ENCODE measurements at places on chromosomes 1 and 21.

DNA sequence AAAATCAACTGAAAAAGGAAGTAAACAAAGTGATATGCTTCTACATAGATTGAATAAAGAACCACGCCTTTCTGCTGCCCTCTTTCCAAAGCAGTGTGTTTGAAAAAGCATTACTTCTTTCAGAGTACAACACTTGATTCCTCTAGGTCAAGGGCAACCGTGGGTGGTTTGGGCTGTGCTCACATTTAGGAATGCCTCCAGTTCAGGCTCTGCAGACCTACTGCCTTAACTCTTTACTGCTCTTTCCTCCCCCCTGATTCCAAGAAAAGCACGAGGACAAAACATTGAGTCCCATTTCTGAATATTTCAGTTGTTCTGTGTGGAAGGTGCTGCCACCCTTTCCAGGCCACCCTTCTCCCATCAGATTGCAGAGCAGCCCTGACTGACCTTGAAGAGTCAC lies 45.2 kb downstream of the ADAMTS1 start:
- no peak for DNase-seq

DNA sequence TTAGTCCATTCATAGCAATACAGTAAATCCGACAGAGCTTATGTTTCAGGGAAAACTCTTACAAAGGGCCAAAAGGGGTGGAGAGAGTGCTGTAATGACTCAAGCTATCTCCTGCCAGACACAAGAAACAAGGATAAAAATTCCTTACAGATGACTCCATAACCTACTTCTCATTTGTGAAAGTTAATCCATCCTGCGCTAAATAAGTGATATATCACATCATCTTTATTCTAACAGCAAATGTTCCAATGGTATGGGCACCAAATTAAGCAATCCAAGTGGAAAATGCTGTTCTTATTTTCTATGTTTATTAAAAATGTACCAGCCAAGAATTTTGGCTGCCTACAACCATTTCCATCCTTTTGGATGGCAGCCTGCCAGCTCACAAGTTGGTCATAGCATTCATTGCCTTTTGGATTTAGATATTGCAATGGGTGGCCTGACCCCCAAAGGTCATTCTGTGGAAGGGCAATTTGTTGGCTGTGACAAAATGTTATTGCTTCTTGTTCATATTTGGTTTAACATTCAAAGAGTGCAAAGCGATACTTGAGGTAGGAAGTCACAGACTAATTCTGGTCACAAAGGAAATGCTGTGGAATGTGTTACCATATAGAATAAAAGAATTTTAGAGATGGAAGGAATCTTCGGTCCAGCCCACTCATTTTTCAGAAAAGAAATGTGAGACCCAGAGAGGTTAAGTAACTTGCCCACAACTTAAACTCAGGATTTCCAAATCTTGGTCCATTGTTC lies 2.8 kb upstream of the ENAH start:
- DNase-seq: no peak

- DNase-seq: no peak
Measured at GRCh38 chr1:197149340-197149739, 2.9 kb upstream of the ASPM start.

DNA sequence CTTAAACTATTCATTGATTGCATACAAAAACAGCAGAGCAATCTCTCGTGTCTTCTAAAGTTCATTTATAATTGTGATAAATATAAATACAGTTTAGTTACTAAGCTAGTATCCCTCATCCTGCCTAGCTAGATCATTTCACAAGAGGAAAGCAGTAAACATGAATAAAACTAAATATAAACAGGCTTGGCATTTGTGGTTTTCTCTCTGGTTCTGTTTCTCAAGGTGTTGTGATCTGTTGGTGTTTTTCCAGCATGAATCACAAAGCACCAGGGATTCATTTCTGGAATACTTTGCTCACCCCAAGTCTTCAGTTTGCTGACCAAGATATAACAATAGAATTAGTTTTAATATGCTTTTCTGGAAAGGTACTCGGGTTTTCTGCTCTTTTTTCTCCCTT lies 32.7 kb upstream of the GLIS1 start:
- DNase-seq: no peak

GRCh38 chr21:37877171-37877570 lies 39.1 kb downstream of the KCNJ6 start:
- no peak for DNase-seq

GRCh38 chr1:234644928-234645327 lies 35.0 kb upstream of the IRF2BP2 start:
- DNase-seq: no peak

DNA sequence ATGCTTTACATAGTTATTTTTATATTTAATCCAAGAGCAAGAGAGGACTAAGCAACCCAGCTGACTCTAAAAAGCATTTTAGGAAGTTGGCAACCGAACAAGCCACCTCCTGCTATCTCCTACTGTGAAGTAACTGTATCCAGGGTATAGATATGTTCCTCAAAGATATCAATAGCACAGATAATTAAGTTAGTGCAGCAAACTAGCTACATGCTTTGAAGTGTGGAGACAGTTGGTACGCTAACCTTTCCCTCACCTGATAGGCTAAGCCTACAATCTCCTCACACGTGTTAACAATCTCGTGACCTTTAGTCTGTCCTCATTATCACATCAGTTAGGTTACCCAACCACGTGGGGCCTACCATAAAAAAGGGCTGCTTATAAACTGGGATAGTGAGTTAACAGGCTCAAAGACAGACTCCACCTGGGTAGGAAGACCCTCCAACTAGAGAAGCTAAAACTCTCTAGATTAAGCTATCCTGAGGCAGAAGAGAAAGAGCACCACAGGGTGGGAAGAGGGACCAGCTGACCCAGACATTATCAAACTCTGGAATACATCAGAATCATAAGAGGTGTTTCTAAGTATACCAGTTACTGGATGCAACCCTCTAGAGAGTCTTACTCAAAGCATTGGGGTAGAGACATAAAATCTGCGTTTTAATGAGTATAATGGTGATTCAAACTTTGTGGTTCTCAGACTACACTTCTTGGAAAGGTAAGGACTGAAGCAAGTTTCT lies 340.1 kb upstream of the ESRRG start:
- no peak for DNase-seq

- no peak for DNase-seq
Measured at GRCh38 chr1:175402336-175402735, 209.8 kb upstream of the KIAA0040 start.

- DNase-seq: no peak
Measured at GRCh38 chr1:52435650-52436049, 31.2 kb downstream of the PRPF38A start.

- DNase-seq: no peak
Measured at GRCh38 chr1:19969898-19970660, 9.3 kb downstream of the PLA2G2A start.

GRCh38 chr1:110003747-110004428 lies 19.3 kb downstream of the AHCYL1 start:
- DNase-seq: no peak

DNA sequence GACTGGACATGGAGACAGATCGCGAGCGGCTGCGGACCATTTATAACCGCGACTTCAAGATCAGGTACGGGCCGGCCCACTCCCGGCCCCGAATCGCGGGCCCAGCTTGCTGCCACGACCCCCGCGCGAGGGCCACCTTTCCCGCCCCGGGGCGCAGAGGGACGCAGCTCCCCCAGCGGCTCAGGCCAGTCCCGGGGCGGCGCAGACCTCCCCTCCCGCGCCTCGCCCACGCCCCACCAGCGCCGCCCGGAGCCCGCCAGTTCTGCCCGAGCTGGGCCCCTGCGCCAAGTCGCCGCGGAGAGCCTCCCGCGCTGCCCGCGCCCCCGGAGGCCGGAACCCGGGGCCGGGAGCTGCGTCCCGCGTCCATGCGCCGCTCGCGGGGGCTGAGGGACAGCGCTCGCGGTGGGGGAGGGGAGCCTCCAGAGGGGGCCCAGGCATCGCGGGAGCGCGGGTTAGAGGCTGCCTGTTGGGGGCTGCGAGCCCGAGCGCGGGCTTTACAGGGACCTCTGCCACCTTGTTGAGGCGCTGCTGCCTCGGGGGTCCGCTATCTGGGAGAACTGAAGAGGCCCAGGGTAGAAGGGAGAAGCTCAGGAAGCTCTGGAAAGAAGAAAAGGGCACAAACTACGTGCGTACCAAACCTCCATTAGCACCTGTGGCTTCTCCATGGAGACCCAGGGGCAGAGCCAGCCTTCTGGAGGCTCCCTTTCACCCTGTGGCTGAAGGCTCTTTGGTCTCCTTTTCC lies 698 bp downstream of the MOV10 start:
- no peak for DNase-seq

DNA sequence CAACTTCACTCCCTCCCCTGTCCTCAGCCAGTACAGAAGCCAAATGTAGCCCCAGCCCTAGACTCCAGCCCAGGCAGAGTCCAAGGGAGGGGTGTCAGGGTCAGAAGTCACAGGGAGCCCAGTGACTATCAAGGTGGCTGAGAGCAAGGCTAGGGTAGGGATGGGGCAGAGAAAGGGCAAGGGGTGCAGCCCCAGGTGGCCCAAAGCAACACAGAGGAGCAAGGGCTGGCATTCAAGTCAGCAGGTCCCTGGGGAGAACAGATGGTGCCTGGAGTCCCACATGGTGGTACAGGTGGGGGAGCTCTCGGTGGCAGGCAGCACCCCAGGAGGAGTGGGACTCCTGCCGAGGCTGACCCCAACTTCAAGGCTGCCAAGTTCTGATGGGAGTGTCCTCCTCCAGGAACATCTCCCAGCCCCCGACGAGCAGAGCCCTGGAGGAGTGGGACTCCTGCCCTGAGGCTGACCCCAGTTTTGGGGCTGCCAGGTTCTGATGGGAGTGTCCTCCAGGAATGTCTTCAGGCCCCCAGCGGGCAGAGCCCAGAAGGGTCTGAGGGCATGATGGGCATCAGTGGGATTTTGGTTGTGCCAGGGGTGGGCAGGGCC lies 3.7 kb upstream of the DVL1 start:
- no peak for DNase-seq

GRCh38 chr1:248861616-248862015 lies 2.7 kb upstream of the ZNF692 start:
- DNase-seq: no peak

GRCh38 chr1:241614144-241614543 lies 26.0 kb downstream of the CHML start:
- no peak for DNase-seq

DNA sequence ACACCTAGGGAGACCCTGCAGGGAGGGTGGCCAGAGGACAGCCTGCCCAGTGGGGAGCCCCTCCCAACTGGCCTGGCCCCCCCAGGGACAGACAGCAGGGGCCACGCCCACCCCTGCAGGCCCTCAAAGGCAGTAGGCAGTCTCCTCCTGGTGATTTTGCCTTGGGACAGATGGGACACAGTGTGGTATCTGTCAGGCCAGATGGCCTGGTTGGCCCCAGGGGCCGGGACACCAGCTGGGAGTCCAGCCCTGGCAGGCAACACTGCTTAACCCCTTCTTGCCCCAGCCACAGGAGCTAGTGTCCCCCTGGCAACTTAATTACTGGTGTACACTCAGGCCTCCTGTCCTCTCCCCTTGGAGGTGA lies 17.8 kb downstream of the IFFO2 start:
- DNase-seq: no peak

DNA sequence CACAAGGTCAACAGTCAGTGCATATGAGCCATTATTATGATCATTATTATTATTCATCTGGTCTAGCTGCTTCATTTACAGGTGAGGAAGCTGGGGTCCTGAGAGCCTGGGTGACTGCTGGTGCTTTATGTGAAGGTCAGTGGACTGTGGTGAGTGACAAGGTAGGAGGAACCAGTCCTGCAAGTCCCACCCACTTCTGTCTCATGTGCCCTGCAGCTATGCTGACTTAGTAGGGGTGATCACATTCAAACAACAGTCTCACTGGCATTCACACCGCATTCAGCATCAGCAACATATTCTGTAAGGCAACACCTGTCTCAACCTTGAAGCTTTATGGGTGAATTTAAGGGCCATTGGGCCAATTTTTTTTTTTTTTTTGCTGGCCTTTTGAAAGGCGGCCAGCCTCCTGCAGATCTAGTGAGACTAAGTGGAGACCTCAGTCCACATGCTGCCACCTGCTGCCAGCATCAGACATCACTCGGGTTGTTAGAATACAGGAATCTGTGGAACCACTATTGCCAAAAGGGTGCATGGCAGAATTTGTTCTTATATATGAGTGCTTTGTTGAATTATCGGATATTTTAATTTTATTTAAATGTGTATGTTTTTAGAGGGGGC lies 59.9 kb upstream of the CACNA1E start:
- DNase-seq: peak; percentile 47

DNA sequence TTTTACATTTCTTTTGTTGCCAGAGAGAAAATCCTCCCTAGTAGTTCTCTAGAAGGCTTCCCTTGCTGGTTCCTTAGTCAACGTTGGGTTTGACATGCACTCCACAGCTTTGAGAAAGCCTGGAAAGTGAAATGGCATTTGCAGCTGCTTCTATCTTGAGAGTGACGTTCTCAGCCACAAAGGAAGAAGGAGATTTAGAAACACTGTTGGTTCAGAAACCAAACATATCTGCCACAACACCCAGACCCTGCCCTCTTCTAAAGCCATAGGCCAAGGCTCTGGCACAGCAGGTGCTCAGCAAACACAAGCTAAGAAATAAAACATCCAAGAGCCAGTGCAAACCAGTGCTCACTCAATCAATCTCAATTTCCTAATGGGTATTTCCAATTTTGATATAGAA lies 121.4 kb downstream of the CCDC185 start:
- no peak for DNase-seq

DNA sequence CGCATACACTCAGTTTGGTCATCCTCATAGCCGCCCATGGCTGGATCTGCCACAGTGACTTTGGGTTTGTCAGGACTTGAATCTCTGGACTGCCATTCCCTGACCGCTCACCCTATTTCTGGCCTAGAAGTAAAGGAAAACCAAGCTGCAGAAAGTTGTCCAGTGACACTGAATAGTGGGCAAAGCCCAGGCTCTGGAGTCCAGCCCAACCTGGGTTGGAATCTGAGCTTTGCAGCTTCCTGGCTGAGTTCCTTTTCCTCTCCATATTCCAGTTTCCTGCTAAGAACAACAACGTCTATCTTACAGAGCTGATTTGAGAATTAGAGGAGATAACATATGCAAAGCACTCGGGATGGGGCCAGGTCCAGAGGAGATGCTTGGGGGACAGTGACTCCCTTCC lies 15.6 kb upstream of the EIF4G3 start:
- DNase-seq: no peak

GRCh38 chr1:54577612-54578011 lies 29.6 kb downstream of the ACOT11 start:
- no peak for DNase-seq

- DNase-seq: no peak
Measured at GRCh38 chr1:229412056-229412455, 21.8 kb downstream of the ACTA1 start.

DNA sequence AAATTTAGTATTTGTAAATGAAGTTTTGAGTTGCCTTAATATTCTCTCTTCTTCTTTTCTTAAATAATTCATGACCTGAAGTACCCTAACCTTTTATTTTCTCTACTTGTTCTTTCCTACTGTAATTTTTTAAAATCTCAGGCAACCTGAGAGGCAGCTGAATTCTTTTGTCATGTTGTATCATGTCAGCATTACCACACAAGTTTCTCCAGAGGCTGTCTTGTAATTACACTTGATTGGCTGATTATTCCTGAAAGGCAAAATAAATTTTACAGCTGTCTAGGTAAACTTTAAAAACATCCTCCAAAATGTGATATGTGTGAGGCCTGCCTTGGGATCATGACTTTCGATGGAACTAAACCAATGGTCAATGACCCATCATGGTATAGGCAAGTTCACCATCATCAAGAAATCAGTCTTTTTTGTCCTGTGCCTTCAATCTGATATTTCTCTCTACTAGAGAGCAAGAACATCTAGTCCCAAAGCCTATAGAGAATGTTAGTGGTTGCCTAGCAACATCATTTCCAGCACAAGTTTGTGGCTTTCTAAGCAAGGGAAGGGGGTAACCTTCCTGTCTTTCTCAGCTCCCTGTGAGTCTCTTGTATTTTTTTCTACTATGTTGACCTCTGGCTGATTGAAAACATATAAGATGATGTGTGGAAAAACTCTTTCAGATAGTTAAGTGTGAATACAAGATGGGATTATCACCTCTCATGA lies 115.5 kb downstream of the GABPA start:
- DNase-seq: no peak
